ENCODE measurements at places on chromosomes 6 and 20.

DNA sequence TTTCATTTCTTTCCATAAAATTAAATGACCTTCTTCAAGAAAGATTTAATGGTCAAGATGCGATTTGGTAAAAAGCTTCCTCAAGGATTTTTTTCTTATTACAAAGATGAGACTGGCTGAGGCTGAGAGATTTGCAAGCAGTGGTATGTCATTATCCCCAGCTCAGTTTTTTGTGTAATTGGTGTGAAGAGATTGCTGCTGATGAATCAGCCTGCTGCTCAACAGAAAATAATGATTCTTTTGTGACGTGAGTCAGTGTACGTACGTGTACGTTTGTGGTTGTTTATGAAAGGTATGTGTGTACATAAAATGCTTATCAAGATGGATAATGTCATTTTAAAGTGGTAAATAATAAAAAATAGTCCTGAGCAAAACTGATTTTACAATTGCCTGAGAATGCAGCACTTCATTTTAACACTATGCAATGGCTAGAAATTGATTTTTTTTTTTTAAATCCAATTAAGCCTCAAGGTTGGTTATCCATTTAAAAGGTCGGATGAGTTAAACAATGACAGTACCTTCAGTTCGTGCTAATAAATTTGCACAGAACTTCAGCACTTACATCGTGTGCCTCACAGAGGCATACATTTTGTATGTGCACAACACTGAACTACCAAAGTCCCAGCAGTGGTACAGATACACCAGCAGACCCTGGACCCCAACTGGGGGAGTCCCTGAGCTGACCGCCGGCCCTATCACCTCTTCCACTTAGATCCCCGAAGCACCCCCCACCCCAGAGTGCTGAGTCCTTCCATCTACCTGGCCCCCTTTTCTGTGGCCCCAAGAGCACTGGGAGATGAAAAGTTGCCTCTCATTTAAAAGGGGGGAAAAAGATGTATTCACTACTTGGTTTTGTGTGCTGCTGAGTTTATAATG lies 9.7 kb upstream of the NPEPL1 start:
- no peak for DNase-seq

- no peak for DNase-seq
Observed at GRCh38 chr6:128886706-128887105, 3.8 kb downstream of the LAMA2 start.

- peak; percentile 35 for DNase-seq
Observed at GRCh38 chr20:64255361-64256281, at the start of gene PCMTD2. TSS of gene PCMTD2 (plus strand) at chr20:64255748. CDS start at chr20:64259966, 4,218 bp downstream.

DNA sequence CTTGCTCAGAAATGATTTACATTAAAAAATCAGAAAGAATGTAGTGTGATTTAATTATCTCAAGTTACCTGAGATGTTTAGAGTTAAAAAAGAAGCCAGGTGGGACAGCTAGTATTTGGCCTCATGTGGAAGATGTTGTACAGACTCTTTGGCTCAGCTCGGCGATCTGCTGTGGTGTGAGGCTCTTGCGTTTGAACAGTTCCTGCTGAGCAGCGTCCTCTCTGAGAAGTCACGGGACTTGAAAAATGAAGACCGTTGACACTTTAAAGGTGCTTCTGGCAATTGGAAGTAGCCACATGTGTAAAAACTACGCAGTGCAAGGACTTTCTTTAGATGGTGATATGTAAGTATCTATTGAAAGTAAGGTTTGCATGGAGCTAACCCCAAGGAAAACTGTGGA lies 169.0 kb downstream of the BACH2 start:
- DNase-seq = no peak

DNA sequence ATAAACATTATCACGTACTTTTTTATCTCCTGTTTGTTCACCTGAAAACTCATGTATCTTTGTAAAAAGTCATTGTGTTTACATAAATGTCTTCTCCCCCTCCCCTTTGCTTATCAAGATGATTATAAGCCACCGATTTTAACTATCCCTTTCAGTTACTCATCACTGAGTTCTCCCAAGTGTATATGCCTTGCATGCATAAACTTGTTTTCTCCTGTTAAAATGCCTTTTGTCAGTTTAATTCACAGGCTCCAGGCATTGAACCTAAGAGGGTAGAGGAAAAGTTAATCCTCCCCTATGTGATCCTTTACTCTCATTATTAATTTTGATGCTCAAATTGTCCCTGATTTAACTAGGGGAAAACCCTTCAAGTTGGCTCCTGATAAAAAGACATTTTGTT lies 24.2 kb downstream of the ANKEF1 start:
- DNase-seq = no peak

DNA sequence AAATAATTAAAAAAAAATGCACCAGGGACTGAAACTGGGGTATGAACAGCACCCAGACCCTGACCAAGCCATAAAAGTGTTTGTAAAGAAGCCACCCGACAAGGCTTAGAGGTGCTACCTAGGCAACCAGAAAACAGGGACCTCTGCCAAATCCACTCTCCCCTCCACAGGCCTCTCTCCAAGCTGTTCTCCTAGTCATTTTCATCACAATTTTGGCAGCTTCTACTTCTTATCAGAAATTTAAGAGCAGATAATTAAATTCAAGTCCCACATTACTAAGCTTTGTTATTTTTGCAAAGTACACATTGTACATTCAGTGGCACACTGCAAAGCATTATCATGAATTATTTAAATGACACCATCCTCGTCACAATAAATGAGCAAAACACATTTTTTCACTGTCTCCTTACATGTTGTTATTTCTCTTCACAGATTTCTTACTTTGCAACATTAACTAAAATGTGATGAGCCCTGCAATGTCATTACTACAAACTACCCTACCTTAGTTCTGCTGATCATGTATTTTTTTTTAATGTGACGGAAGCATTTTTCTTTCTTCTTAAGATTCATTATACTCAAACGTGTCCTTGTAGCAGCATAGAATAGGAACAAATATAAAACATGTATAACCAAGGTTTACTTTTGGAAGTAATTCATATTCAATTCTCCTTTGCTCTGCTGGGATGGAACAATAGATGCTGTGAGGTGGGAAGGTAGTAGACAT lies 38.1 kb downstream of the ECT2L start:
- DNase-seq = no peak

GRCh38 chr6:5333658-5334057 lies 72.3 kb downstream of the FARS2 start:
- DNase-seq = no peak

- DNase-seq = no peak
Observed at GRCh38 chr6:158461954-158462353, 97.9 kb upstream of the TMEM181 start.

DNA sequence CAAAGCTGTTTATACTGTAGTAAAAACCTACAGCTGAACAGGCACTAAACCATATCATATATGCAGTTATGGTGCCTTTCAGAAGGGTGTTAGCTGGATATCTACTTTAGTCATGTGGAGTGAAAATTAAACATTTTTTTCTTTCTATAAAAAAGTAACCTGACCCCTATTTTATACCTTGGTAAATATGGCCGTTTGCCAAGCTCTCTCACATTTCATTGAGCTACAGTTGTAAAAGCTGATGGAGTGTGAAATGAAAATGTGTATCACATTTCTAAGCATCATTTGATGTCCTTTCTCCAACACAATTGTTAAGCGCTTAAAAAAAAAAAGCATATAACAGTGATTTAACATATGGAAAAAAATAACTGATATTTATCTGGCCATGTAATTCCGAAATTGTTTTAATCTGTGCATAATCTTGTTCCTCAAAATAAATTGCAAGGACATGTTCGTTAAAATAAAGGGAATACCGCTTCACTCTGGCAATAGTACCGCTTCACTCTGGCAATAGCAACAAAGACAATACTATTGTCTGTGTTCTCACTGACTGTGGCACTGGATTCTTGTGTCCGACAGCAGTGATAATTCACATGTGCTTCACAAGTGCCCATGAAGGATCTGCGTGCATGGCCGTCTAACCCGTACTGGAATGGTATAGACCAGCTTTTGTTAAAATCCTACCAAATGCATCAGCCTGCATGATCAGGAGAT lies 391.8 kb upstream of the SOX4 start:
- DNase-seq = no peak

GRCh38 chr20:1184638-1185315 lies at the start of gene TMEM74B:
TSS of gene TMEM74B (minus strand) at chr20:1184981. CDS start at chr20:1183801, 1,180 bp downstream.
- DNase-seq = no peak

DNA sequence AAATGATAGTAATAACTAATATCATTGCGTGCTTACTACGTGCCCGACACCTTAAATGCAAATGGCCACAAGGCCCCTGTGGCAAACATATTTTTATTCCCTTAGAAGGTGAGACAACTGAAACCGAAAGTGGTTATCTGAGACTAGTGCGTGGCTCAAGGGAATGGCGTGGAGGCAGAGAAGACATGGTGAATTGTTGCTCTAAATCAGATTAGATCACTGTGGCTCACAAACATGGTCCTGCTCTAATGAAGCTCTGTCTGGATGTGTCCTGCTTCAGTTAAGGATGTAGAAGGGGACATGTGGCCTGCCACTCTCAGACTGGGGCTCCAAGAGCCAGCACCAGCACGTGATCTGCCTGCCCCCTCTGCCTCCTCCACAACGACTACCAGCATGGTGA lies 124.2 kb upstream of the GMDS start:
- DNase-seq = no peak

GRCh38 chr6:34273242-34273805 lies 24.5 kb upstream of the SMIM29 start:
- no peak for DNase-seq

DNA sequence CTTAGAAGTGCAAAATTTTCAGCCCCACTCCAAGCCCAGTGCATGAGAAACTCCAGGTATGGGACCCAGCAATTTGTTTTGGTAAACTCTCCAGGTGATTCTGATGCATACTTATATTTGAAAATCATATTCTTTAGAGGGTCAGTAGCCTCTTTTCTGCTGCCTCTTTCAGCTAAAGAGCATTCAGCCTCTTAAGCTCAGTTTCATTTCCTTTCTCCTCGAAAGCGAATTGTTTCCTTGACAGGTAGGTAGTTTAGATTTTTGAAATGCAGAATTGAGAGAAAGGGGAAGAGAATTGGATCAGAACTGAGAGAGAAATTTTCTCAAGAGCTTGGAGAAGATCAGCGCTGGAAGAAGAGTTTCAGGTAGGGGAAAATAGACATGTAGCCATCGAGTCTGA lies 995.8 kb upstream of the FLRT3 start:
- DNase-seq = no peak

GRCh38 chr6:158626360-158627167 lies 18.0 kb downstream of the DYNLT1 start:
- no peak for DNase-seq

DNA sequence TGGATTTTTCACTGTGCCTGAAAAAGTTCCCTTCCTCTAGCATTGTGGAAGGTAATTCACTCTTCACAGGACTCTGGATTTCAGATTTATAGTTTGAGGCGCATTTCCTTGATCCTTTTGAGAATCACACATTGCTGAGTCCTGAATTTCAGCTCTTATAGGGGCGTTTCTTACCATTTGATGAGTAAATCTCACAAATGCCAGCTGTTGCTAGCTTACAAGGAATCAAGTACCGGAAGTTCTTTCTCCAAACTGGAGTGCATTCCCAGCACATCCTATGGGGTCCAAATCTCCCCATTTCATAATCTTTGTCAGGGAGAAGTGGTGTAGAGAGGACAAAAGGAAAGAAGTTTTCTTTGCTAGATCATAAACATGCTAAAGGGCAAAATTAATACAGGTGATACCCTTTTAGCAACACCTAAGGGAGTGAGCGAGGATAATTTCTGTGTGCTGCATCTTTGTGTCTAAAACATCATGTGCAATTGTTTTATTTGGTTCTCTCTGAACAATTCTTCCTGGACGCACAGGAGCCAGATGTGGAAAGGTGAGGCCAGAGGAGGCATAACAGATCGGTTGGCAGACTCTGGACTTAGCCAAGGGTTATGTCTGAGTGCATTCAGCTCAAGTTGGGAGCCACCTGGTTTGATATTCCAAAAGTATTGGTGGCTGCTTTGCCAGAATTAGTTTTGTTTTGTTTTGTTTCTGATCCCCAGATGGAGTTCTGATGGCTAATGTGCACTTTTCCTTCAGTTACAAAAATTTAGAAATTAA lies 37.4 kb upstream of the EYA2 start:
- no peak for DNase-seq

GRCh38 chr6:100453701-100454521 lies 10.8 kb downstream of the SIM1 start:
- DNase-seq = no peak

- no peak for DNase-seq
Observed at GRCh38 chr6:52594221-52594620, 17.4 kb upstream of the TRAM2 start.

GRCh38 chr6:157316871-157317814 lies 6.2 kb downstream of the TMEM242 start:
- no peak for DNase-seq

DNA sequence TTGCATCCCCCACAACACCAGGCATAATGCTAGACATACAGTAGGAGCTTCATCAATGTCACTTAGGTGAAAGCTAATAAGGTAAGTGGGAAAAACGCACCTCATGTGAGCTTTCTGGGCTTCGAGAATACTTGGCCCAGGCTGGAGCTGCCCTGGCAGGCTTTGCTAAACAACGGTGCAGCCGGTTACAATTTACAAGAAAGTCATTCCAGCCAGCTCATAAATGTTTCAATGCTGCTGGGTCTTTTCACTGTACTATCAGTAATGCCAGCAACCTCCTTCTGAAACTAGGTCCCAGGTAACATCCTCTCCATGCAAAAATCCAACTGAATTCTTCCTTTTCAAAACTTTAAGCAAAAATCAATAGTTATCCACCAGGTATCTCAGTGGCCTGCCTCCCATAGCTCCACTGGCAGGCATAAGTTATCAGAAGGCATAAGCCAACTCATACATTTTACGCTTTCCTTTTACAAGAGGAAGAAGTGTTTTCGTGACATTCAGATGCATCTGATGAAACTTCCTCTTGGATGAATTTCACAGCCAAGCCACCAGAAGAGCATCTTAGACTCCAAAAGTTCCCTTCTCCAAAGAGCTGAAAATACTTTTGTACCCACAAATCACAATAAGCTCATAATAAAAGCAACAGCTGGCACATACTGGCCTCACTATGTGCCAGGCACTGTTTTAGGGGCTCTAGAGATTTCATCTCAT lies 56.3 kb downstream of the RTN4IP1 start:
- DNase-seq = no peak

- DNase-seq = no peak
Observed at GRCh38 chr20:32519381-32519730, 65.8 kb downstream of the NOL4L start.

DNA sequence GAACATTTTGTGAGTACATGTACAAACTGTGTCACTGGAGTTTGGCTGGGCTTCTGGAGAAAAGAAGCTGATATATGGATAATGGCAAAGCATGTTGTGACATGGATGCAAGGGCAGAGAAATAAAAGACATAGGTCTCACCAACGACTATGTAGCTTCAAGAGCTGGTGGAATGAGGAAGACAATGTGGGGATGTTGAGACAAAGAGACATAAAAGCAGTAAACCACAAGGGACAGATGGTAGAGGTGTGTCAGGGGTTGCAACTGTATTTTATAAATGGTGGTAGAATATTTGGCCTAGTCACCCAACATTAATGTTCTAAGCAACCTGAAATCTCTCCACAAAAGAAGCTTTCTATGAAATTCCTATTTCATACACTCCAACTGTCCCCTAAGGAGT lies 199.0 kb downstream of the KCNQ5 start:
- DNase-seq = no peak

DNA sequence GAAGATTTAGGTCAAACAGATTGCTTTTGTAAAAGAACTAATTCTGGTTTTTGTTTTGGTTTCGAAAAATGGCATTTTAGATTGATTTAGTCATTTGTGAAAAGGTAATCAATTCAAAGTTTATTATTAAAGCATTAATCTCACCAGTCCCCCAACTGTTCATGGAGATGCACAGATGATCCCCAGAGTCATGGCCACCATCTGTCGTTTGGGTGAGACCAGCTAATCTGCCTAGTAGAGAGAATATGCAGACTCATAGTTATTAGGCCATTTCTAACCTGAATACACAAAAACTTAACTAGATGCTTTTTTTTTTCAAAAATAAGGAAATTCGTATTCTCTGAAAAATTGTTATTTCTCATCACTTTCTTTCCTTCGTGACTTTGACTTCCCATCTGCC lies 58.1 kb downstream of the C6orf58 start:
- DNase-seq = no peak
